Neuronal stem cell (in vitro differentiated cells): ENCODE measurements at places on chromosomes 16 and 17.

GRCh38 chr16:58582971-58583765, 46.5 kb downstream of the CNOT1 start:
- H3K36me3 ChIP-seq: peaks cover 97% of the 10 kb centered on the region
- H3K4me3 ChIP-seq: no peak overlapping the region

GRCh38 chr17:81387100-81388090, 7.9 kb upstream of the BAHCC1 start:
- peaks cover 52% of the 10 kb centered on the region for H3K4me1 ChIP-seq
- no peak for DNase-seq
- H3K36me3 ChIP-seq: peaks cover 8% of the 10 kb centered on the region
- no peaks in the 10 kb centered on the region for H3K27me3 ChIP-seq
- peak overlapping the region; percentile 44 for H3K4me3 ChIP-seq
- peak overlapping the region; percentile 26 for H3K27ac ChIP-seq

DNA sequence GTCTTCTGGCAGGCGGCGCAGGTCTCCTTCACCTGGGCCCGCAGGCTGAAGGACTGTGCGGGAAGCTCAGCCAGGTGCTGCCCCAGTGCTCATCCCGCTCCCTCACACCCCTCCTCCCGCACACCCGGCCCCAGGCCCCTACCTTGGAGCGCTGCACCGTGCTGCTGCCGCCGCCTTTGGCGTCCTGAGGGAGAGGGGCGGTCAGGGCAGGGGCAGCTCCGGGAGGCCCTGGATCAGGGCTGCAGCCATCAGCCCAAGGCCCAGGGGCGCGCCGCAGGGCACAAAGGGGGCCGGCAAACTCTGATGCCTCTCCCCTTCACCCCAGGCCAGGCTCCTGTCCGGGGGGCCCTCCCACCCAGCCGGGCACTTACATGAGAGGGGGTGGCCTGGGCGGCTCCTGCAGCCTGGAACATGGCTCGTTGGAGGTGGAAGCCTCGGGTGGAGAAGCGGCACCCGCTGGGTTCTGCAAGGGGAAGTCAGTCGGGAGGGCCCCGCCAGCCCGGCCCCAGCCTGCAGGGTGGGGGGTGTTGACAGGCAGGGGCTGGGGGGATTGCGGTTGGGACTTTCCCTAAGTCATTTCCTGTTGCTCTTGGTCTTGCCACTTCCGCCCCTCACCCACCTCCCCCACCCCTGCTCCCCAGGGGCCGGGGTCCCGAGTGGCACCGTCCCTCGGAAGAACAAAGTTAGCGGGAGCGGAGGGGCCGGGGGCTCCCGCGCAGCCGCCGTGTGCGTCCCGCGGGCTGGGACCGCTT, 863 bp downstream of the LIMD2 start:
- no peak for DNase-seq
- no peak overlapping the region for H3K27ac ChIP-seq
- H3K4me3 ChIP-seq: peak overlapping the region; percentile 84
- peaks cover 18% of the 10 kb centered on the region for H3K36me3 ChIP-seq
- H3K27me3 ChIP-seq: no peaks in the 10 kb centered on the region

DNA sequence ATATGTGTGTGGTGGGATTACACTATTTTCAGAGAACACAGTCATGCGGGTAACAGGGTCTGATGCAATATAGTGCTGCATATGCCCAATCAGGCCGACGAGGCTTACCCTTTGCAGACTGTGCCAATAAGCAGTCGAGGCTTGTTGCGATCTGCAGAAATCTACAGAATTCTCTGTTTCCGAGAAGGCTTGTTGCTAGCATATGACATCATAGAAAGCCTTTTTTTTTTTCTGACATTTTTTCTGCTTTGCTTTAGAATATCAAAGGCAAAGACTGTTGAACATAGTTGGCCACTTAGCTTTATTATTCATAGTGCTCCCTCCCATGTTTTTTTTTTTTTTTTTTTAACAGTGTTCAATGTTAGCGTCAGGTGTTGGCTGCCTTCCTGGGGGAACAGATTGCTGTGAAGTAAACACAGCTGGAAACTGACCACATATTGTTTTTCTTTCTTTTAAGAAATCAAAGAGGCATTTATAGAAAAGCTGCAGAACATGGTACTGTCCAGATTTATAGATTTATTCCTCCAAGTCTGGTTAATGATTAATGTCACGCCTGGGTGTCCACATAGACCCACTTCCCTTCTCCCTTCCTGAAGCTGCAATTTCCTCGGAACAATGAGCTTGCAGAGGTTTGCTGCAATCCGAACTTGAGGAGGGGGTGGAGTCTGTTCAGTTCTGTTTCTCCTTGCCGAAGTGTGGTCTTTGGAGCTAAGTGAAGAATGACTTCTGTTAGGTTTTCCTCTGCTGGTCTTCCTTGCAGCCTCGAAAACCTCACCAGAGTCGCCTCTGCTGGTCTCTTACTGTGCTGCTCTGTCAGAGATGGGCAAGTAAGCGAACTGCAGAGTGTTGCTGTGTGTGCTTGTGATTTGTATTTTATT, 87.3 kb downstream of the MAP2K6 start:
- H3K27me3 ChIP-seq: no peaks in the 10 kb centered on the region
- no peak overlapping the region for H3K4me3 ChIP-seq
- peaks cover 15% of the 10 kb centered on the region for H3K4me1 ChIP-seq

- H3K27me3 ChIP-seq: peaks cover 57% of the 10 kb centered on the region
- H3K36me3 ChIP-seq: no peaks in the 10 kb centered on the region
- no peak for DNase-seq
These were observed 854 bp downstream of the MFSD6L start for GRCh38 chr17:8798176-8798845.

DNA sequence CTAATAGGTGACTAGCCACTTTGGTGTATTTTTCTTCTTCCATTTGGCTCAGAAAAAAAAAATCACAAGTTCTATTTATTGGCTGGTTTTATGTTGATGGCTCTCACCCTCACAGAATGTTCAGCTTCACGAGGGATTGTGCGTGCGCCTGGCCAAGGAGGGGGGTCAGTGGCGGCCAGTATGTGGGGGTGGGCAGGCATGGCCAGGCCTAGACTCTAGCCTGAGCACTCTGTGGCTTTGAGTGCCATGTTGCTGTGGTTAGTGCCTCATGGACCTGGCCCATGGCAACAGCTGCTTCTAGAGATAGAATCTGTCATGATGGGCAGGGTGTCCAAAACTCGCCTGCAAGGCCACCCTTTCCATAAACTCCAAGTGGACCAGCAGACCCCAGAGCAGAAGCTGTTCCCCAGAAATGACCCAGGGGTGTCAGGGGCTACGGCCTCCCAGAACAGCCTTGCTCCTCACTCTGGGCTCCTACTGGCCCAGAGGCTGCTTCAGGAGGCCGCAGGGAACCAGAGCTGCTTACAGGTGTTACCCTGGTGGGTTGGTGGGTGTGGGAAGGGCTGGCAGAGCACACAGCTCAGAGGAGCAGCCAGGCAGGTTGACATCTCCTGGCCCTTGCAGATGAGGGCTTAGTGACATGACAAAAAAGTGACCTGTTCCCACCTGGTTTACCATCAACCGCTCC, 124.9 kb downstream of the SOCS1 start:
- H3K36me3 ChIP-seq: peaks cover 11% of the 10 kb centered on the region
- peaks cover 5% of the 10 kb centered on the region for H3K4me1 ChIP-seq
- H3K4me3 ChIP-seq: no peak overlapping the region

GRCh38 chr17:63525190-63525946, 2.2 kb downstream of the KCNH6 start:
- peaks cover 5% of the 10 kb centered on the region for H3K4me1 ChIP-seq
- H3K4me3 ChIP-seq: no peak overlapping the region
- no peak overlapping the region for H3K27ac ChIP-seq

DNA sequence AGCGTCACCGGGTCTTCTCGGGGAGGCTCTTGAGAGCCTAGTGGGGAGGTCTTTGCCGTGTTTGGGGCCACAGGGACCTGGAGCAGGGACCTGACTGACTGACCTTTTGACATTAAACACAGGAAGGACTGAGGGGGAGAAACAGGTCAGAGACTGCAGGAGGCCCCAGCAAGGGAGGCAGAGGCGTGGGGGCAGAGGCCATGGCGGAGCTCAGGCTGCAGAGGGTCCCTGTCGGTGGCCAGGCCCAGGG, 41.6 kb upstream of the GSE1 start:
- no peak overlapping the region for H3K27ac ChIP-seq
- peaks cover 10% of the 10 kb centered on the region for H3K27me3 ChIP-seq
- H3K36me3 ChIP-seq: no peaks in the 10 kb centered on the region

DNA sequence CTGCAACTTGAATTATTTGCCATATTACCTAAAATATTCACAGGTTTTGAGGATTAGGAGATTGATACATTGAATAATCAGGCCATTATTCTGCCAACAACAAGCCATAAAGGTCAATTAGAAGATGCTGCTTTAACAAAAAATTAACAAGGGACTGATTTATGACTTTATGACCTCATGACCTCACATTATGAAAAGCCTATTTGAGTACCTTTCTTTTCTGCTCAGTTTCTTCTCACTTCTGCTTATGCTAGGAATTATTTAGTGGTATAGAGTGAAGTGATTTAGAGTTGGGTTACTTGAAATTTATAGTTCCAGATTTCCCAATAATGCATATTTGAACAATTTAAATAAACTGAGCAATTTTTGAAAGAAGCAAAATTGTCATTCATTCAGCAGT, 121.6 kb downstream of the CHD9 start:
- H3K4me1 ChIP-seq: no peaks in the 10 kb centered on the region
- H3K36me3 ChIP-seq: peaks cover 6% of the 10 kb centered on the region
- no peak overlapping the region for H3K27ac ChIP-seq
- no peak for DNase-seq
- no peak overlapping the region for H3K4me3 ChIP-seq
- no peaks in the 10 kb centered on the region for H3K27me3 ChIP-seq

GRCh38 chr17:62611728-62612127, 15.7 kb upstream of the MRC2 start:
- no peaks in the 10 kb centered on the region for H3K27me3 ChIP-seq
- H3K4me1 ChIP-seq: peaks cover 3% of the 10 kb centered on the region
- H3K27ac ChIP-seq: no peak overlapping the region
- no peak for DNase-seq
- no peak overlapping the region for H3K4me3 ChIP-seq

DNA sequence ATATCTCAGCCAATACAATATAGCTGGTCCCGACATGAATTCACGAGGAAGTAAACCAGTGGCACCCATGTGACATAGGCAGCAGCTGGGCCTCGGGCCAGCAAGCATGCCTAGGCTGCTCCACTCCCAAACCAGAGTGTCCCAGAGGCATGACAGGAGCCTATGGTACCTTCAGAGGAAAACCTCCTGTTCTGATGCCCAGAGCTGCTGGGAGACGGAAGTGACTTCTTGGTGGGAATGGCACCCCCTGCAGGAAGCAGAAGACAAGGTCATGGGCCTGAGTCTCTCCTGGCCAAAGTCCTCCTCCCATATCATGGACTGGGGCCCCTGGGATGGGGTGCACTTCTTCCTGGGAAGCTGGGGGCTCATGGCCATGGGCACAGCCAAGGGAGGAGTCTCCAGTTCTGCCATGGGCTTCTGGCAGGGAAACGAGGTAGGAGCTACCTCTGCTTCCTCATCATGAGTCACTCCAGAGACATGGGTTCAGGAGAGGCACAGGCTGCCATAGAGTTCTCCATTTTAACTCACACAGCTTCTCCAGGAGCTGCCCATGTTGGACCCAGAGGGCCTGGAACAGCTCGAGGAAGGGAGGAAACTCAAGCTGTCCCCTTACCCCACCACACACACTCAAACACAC, 13.4 kb downstream of the FBF1 start:
- H3K4me3 ChIP-seq: no peak overlapping the region
- H3K36me3 ChIP-seq: peaks cover 52% of the 10 kb centered on the region
- no peaks in the 10 kb centered on the region for H3K27me3 ChIP-seq
- no peak overlapping the region for H3K27ac ChIP-seq
- DNase-seq: no peak

DNA sequence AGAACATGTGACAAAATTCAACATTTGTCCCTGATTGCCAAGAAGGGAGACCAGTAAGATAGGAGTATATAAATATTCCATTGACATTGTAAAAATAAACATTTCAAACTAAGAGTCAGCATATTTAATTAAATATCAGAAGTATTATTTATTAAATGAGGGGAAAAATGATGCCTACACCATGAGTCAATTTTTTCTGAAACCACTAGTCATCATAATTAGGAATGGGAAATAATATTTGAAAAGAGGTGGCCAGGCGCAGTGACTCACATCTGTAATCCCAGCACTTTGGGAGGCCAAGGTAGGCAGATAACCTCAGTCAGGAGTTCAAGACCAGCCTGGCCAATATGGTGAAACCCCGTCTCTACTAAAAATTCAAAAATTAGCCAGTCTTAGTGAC, 2.1 kb downstream of the CMTM1 start:
- no peaks in the 10 kb centered on the region for H3K4me1 ChIP-seq
- H3K27ac ChIP-seq: no peak overlapping the region
- no peak overlapping the region for H3K4me3 ChIP-seq
- H3K27me3 ChIP-seq: no peaks in the 10 kb centered on the region
- no peak for DNase-seq

- H3K36me3 ChIP-seq: no peaks in the 10 kb centered on the region
- no peak for DNase-seq
- H3K27ac ChIP-seq: no peak overlapping the region
- no peak overlapping the region for H3K4me3 ChIP-seq
- H3K4me1 ChIP-seq: no peaks in the 10 kb centered on the region
These were observed 33.7 kb downstream of the GINS3 start for GRCh38 chr16:58425756-58426494.

GRCh38 chr17:72631568-72631948, 460.9 kb downstream of the SLC39A11 start:
- no peaks in the 10 kb centered on the region for H3K4me1 ChIP-seq
- no peaks in the 10 kb centered on the region for H3K27me3 ChIP-seq
- no peak overlapping the region for H3K4me3 ChIP-seq
- DNase-seq: no peak

GRCh38 chr17:51261024-51261963, 948 bp downstream of the UTP18 start:
- peak overlapping the region; percentile 73 for H3K4me3 ChIP-seq
- H3K36me3 ChIP-seq: peaks cover 69% of the 10 kb centered on the region
- peaks cover 13% of the 10 kb centered on the region for H3K4me1 ChIP-seq

DNA sequence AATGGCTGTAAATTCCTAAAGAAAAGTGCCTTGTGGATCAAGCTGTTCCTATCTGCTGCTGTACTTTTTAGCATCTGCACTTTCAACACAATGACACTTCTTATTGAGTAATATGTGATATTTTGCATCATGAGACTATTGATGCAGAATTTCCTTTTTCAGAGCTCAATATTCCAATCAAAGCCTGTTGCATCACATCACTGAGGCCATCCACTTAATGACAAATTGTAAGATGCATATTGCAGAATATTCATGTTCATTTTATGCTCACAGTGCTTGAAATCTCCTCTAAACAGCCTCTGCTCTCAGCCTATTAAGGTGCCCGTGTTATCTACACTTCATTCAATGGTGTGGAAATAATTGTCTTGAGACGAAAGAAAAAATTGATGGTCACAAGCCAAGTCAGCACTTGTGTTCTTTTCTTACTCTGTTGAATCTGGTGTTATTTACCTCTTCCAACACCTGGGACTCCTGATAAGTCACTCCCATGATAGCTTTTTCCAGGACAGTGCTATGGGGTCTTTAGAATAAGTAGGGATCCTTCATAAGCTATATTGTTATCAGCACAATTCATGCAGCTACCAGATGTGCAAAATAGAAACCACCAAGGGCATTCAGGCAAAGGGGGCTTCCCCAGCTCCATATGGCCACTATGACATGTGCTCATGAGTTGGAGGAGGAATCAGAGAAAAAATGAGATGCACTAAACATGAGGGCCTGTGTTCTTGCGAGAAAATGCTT, 9.3 kb upstream of the SKAP1 start:
- no peak overlapping the region for H3K4me3 ChIP-seq
- H3K4me1 ChIP-seq: peaks cover 5% of the 10 kb centered on the region
- H3K27ac ChIP-seq: no peak overlapping the region
- DNase-seq: no peak
- H3K27me3 ChIP-seq: peaks cover 12% of the 10 kb centered on the region
